Psoas muscle (tissue), 8 donors: ENCODE measurements at places on chromosomes 4 and X. TPM values are rescaled to one million over a fixed set of nuclear protein-coding genes. Genes with fewer than 3 reads are reported as not detected.

PARM1 gene
- total RNA-seq = 14.5 TPM

AVPR2 gene
- total RNA-seq = 4.8 TPM

CT45A10 gene
- total RNA-seq = not detected

ADH7 gene
- not detected for total RNA-seq

LNX1 gene
- 2.1 TPM for total RNA-seq

PDZD4 gene
- total RNA-seq = 1.4 TPM

EFHC2 gene
- total RNA-seq = not detected

AFF2 gene
- total RNA-seq = 0.32 TPM

PNMA3 gene
- total RNA-seq = 0.10 TPM

CLCN5 gene
- 8.2 TPM for total RNA-seq

FAM241A gene
- 4.8 TPM for total RNA-seq

MAGEA11 gene
- not detected for total RNA-seq

SLC2A9 gene
- 0.71 TPM for total RNA-seq

ATP2B3 gene
- total RNA-seq = 0.04 TPM

CLDN2 gene
- total RNA-seq = 0.15 TPM

UGT2B11 gene
- total RNA-seq = not detected

RTL5 gene
- total RNA-seq = 1.5 TPM

TEX11 gene
- total RNA-seq = not detected

PABPC1L2A gene
- not detected for total RNA-seq

ARFIP1 gene
- 13.5 TPM for total RNA-seq

NDP gene
- 0.21 TPM for total RNA-seq

MAGEC2 gene
- not detected for total RNA-seq

TEX13D gene
- total RNA-seq = not detected

USP38 gene
- total RNA-seq = 77.9 TPM

FOXP3 gene
- not detected for total RNA-seq
